Activated T-cell treated with anti-CD3 and anti-CD28 coated beads, Interleukin-2, amount 50 U/mL, for 72 hours (primary cell): ENCODE measurements at places on chromosomes 3 and 15. TPM values are rescaled to one million over a fixed set of nuclear protein-coding genes. Genes with fewer than 3 reads are reported as not detected.

GRCh38 chr3:145116769-145117168, 1044.2 kb downstream of the PLOD2 start:
- DNase-seq: no peak

DNA sequence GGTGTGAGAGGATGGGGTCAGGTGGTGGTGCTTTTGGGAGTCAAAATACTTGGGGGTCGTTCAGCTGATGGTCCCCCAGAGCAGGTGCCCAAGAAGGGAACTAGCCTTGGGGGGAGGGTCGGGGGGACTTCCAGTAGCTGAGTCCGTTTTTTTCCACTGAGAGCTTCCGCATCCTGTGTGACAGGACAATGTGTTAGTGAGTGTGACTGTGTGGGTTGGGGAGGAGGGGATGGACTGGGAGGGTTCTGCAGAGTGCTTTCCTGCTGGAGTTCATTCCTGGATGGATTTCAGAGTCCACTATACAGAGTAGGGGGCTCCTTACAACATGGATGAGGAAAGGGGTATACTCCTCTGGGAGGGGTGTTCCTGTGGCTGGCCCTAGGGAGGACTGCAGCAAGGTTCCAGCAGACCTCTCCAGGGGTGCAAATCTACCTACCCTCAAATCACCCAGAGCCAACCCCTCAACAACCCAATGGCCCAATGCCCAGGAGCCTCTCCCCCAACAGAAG, 601 bp upstream of the HYAL2 start:
- no peak for DNase-seq

GRCh38 chr15:36579792-36580431, 486 bp downstream of the CDIN1 start:
- DNase-seq: peak; percentile 28

DNA sequence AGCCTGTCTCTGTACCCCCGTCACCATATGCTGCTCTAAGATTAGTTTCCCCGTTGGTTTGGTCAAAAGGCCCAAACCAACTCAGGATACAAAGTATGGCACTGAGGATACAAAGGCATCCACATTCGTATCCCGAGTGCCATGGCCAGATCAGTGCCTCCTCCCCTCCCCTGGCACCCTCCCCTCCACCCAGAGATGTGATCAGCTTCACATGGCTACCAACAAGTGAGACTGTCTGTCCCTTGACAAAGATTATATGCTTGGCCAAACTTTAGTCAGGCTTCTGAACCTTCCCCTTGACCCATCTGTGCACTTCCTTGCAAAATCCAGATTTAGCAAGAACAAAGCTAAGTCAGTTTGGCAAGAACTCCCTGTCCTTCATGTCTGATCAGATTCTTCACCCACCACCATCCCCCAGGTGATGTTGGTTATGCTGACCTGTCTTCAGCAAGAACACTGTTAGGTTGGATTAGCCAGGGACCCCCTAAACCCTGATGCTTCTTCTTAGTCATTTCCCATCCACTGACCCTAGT, 61.7 kb downstream of the KLF15 start:
- DNase-seq: no peak

DNA sequence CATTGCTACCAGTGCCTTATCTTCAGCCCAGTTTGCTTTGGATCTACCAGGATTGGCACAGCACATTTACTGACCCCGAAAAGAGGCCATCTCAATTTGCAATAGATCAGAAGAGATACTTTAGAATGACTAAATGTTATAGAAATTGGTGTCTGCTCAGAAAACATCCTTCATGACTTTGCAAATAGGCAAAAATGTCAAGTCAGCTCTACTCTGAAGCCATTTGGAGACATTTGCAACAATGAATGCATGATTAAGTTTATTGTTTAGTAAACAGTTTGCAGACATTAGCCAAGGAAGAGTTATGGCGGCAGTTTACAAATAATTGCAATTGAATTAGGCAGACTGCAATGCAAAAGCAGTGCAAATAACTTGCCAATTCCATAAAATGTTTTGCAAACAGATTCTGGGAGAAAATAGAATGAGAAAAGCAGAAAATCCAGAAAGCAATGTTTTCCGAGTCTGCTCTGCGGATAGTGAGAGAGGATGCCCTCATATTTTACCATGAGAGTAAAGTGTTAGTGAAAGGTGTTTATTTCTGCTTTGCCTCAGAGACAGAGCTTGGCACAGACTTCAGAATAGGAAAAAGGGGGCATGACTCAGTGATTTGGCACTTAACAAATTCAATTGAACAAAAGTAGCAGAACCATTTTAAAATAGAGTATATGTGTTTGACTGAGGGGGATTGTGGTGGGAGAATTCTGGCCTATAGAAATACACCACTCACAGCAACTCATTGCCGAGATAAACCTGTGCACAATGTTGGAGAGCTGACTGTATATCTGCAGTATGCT, 334.9 kb upstream of the NR2F2 start:
- DNase-seq: no peak

GRCh38 chr3:87621667-87622066, 345.3 kb upstream of the POU1F1 start:
- no peak for DNase-seq

GRCh38 chr3:167732313-167733065, 2.2 kb downstream of the PDCD10 start:
- no peak for DNase-seq

GRCh38 chr3:72906154-72906553, 18.3 kb downstream of the GXYLT2 start:
- no peak for DNase-seq

GRCh38 chr3:128998561-128998960, 2.5 kb upstream of the EFCC1 start:
- no peak for DNase-seq

DNA sequence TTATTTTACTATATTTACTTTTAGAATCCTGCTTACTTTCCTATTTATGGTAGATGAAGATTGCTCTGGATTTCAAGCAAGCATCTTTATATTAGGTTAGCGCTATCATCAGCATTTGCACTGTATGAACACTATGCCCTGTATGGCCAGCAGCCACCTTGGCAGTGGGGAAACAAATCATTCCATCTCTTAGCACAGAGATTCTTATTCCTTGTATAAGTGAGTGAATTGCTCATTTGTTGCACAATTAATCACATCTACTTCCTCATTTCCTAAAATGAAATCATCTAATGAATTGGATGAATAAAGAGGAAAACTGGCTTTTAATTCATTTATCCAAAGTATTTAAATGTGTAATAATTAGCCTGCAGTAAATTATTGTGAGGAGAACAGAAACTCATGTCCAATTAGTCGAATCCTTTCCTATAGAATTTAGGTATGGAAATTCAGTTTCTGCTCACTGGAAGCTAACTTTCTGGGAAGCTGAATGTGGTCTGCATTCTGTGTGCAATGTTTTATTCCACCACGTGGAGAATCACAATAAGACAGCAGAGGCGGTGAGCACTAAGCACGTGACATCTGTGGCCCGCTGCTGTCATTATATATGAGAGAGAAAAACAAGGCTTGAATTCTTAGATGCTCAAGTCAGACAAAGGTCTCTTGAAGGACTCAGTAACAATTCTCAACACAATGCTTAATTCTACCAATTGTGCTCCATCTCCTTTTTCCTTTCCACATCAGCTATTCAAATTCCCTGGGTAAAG, 93.4 kb downstream of the PEX5L start:
- DNase-seq: no peak

DNA sequence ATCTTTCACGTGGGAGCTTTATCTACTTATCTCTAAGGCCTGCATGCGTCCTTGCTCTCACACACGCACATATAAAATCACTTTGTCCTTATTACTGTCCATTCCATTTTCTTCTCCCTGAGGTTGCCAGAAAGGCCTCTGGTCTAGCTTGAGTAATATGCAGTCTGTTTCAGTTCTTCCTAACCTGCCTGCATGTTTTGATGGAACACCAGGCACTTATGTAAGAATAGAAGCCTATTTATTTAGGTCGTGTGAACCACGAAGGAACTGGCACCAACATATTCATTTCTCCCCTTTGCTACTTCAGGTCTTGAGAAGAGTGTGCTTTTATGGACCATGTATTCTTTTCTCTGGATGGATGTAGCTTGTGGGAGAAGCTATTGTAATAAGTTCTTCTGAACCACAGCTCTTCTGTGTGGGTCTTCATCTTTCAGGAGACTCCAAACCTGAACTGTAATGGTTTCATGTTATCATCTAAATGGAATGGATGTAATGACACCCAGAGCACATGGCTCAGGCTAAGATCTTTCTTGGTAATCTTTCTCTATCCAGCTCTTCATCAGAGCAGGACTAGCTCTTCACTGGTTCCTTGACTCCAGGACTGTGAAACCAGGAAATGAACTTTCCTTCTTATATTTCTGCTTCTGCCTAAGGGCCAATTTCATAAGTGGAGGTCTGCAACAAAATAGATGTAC, 53.8 kb downstream of the UBE2E2 start:
- no peak for DNase-seq

- no peak for DNase-seq
Observed at GRCh38 chr3:133117342-133117741, 79.2 kb downstream of the TMEM108 start.

GRCh38 chr3:18179521-18179920, 245.6 kb downstream of the SATB1 start:
- no peak for DNase-seq

- no peak for DNase-seq
Observed at GRCh38 chr15:84762840-84763572, 14.6 kb downstream of the ZNF592 start.

- DNase-seq: no peak
Observed at GRCh38 chr3:192392986-192393385, 334.4 kb downstream of the FGF12 start.

DNA sequence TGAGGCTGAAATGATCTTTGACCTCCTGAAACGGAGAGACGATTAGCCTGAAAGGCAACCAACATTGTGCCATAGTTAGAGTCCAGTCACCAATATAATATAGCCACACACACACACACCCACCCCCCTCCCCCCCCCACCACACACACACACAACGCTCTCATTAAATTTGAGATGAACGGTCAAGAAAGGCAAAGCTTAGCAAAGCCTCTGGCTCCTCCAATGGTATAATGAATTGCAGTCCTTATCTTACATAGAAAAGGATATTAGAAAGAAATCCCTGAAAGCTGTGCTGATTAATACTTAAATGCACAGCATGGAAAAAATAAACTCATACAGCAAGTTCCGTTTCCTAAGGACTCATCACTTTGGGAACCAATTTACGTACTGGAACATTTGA, 876 bp upstream of the ZNF385D start:
- DNase-seq: no peak

- no peak for DNase-seq
Observed at GRCh38 chr3:186003610-186004009, 65.8 kb upstream of the TRA2B start.

The DAZL gene
- not detected for total RNA-seq

The PARP15 gene
- 28.6 TPM for total RNA-seq

The VWA5B2 gene
- total RNA-seq: not detected

The GOLGA6B gene
- total RNA-seq: 0.51 TPM

The CD96 gene
- 99.6 TPM for total RNA-seq

The THUMPD3 gene
- 56.0 TPM for total RNA-seq

The SLC24A5 gene
- total RNA-seq: not detected

The ABHD17C gene
- total RNA-seq: 9.1 TPM

The PLSCR5 gene
- not detected for total RNA-seq
